ENCODE measurements at places on chromosomes 3 and 15. TPM values are rescaled to one million over a fixed set of nuclear protein-coding genes. Genes with fewer than 3 reads are reported as not detected.

The PLSCR2 gene
- total RNA-seq = not detected

The GABRR3 gene
- not detected for total RNA-seq

The CCR8 gene
- not detected for total RNA-seq

The LRRIQ4 gene
- 0.29 TPM for total RNA-seq

DNA sequence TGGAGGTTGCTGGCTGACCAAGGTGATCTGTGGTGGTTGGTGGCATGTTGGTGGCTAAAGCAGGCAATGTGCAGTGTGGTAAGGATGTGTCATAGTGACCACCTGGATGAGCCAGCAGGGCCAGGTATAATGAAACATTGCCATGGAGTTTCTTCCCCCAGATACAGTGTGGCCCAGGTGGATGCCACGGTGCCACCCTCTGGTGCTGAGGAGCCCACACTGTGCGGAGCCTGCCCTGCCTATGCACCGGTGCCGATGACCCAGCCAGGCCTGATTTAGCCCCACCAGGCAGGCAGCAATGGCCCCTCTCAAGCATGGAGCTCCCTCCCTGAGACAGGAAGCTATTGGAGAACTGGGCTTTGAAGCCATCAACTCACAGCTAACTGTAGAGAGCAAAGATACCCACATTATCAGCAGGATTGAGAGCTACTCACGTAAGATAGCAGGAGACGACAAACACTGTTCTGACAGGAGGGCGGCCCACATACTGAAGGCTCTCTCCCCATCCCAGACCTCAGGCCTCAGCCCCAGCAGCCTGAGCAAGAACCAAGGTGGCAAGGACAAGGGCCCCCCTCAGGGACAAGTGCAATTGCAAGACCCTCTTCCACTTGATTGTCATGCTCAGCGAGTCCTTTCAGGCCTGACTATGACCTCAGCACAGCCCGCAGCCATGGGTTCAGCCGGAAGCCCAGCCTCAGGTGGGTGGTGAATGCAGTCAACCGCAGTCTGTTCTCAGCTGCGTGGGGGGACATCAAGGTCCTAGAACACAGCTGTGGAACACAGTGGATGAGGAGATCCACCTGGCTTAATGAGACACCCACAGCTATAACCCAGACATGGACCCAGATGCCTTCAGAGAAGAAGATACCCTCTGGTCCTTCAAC is 82.8 kb upstream of the CDV3 start:
- peaks cover 7% of the 10 kb centered on the region for H3K4me1 ChIP-seq
- DNase-seq = no peak
- no peaks in the 10 kb centered on the region for H3K27me3 ChIP-seq

DNA sequence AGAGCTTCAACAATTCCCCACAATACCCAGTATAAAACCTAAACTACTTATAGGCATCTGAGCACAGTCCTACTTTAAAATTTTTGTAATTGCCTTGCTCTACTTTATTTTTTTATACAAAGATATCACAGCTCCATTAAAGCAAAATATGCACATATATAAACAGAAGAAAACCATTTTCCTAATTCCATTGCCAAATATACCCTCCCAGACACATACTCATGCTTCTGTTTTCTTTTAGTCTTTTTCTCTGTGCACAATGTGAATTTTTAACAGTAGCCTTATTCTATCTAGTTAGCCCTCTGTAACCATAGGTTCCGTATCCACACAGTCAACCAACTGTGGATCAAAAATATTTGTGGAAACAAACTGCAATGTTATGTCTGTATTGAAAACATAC is 260.5 kb downstream of the SCAPER start:
- DNase-seq = no peak
- no peak overlapping the region for H3K4me3 ChIP-seq
- no peaks in the 10 kb centered on the region for H3K27me3 ChIP-seq
- no peak overlapping the region for H3K27ac ChIP-seq

- H3K4me3 ChIP-seq = no peak overlapping the region
- H3K27ac ChIP-seq = no peak overlapping the region
Measured at GRCh38 chr3:114446600-114446999, 152.8 kb downstream of the TIGIT start.

DNA sequence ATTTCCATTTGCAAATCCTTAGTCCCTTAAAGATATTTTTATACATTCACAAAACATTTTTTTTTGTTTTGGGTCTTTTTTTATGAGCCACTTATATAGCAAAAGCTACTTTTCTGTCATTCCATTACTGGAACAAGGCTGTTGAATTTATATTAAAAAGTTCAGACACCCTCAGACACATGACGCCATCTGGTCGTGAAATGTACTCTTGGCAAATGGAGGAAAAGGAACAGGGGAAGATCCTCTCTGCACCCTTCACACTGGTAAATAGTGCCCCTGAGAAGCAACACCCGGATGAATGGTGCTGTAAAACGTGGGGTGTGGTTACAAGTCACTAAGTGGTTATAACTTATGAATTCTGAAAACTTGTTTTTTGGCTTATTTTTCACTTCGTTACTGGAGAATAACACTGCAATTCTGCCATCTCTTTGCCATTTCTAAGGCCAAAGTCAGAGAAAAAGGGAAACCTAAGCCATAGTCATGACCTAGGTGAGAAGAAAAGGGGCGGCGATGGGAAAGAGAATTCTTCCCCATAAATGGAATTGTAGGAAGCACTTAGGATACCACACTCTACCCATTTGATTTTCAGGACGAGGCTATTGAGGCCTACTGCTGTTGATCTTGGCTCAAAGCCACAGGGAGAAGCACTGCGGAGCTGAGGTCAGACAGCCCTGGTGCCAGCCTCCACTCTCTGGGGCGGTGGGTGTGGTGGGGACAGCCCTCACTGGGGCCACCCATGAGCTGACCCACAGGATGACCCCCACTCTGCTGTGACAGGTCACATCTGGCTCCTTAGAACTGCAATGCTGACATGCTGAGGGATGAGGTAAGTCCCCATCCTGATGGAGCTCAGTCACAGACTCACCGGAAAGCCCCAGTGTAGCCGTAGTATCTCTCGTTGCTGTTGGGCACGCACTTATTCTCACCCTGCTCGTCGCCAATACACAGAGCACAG is 21.9 kb downstream of the LTF start:
- no peak overlapping the region for H3K27ac ChIP-seq
- H3K4me3 ChIP-seq = no peak overlapping the region
- H3K4me1 ChIP-seq = no peaks in the 10 kb centered on the region
- no peaks in the 10 kb centered on the region for H3K36me3 ChIP-seq
- DNase-seq = no peak

GRCh38 chr15:63531586-63531985 is 27.2 kb downstream of the USP3 start:
- H3K4me3 ChIP-seq = no peak overlapping the region
- peaks cover 60% of the 10 kb centered on the region for H3K4me1 ChIP-seq
- no peaks in the 10 kb centered on the region for H3K27me3 ChIP-seq
- no peaks in the 10 kb centered on the region for H3K36me3 ChIP-seq
- H3K27ac ChIP-seq = no peak overlapping the region

GRCh38 chr3:25547943-25548674 is 116.6 kb downstream of the TOP2B start:
- H3K27ac ChIP-seq = no peak overlapping the region
- H3K4me1 ChIP-seq = peaks cover under 1% of the 10 kb centered on the region
- H3K4me3 ChIP-seq = no peak overlapping the region
- no peaks in the 10 kb centered on the region for H3K27me3 ChIP-seq

- H3K4me3 ChIP-seq = no peak overlapping the region
- no peaks in the 10 kb centered on the region for H3K4me1 ChIP-seq
- no peaks in the 10 kb centered on the region for H3K27me3 ChIP-seq
- no peak overlapping the region for H3K27ac ChIP-seq
- no peak for DNase-seq
Measured at GRCh38 chr3:111828530-111828929, 30.5 kb upstream of the PHLDB2 start.

GRCh38 chr15:65908876-65909275 is 39.6 kb downstream of the RAB11A start:
- H3K27me3 ChIP-seq = no peaks in the 10 kb centered on the region
- peaks cover 33% of the 10 kb centered on the region for H3K36me3 ChIP-seq
- H3K4me3 ChIP-seq = no peak overlapping the region
- no peak overlapping the region for H3K27ac ChIP-seq
- DNase-seq = no peak

- no peaks in the 10 kb centered on the region for H3K4me1 ChIP-seq
- H3K27me3 ChIP-seq = no peaks in the 10 kb centered on the region
- no peak overlapping the region for H3K4me3 ChIP-seq
- no peak overlapping the region for H3K27ac ChIP-seq
- H3K36me3 ChIP-seq = no peaks in the 10 kb centered on the region
- DNase-seq = no peak
Measured at GRCh38 chr3:153896197-153896596, 225.0 kb upstream of the ARHGEF26 start.

DNA sequence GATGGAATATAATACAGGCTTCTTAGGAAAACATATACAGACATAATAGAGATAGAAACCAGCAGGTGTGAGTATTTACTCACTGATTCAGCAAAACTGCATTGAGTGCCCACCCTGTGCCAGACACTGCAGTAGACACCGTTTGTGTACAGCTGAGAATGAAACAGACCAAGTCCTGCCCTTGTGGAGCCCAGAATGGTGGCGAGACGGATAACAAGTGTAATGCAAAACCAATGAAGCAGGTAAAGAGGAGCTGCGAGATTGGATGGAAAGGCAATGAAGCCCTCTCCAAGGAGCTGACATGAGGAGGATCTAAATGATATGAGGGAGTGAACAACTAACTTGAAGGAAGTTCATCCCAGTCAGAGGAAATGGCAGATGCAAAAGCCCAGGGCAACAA is 256.4 kb downstream of the MEX3B start:
- H3K27me3 ChIP-seq = no peaks in the 10 kb centered on the region
- no peaks in the 10 kb centered on the region for H3K4me1 ChIP-seq
- no peak overlapping the region for H3K4me3 ChIP-seq
- no peaks in the 10 kb centered on the region for H3K36me3 ChIP-seq
- no peak overlapping the region for H3K27ac ChIP-seq
- no peak for DNase-seq

Measured in upper lobe of right lung (tissue), 1 donor.